A673 (cell line): ENCODE measurements at places on chromosomes 5 and 9. TPM values are rescaled to one million over a fixed set of nuclear protein-coding genes. Genes with fewer than 3 reads are reported as not detected.

DNA sequence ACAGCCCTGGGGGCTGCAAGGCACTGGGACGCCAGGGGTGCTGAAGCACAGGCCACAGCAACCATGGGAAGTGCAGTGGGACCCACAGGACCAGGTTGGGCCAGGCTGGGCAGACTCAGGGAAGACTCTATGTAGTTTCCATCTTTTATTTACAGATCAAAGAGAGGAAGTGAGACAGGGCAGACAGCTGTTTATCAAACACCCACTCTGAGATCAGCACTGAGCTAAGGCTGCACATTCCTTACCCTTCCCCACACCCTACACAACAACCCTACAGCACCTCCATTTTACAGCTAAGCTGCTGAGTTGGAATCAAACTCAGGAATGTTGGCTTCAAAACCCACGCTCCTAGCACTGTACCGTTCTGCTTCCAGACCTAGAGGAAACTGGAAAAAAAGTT is 19.8 kb downstream of the BARHL1 start:
- DNase-seq: no peak

DNA sequence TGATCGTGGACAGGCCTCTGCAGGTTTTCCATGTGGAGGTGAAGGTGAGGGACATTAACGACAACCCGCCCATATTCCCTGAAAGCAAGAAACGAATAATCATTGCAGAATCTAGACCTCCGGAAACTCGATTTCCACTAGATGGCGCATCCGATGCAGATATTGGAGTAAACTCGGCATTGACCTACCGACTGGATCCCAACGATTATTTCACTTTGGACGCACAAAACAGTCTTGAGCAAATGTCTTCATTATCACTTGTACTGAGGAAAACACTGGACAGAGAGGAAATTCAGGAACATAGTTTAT is 621 bp downstream of the PCDHA13 start:
- DNase-seq: peak; percentile 89

DNA sequence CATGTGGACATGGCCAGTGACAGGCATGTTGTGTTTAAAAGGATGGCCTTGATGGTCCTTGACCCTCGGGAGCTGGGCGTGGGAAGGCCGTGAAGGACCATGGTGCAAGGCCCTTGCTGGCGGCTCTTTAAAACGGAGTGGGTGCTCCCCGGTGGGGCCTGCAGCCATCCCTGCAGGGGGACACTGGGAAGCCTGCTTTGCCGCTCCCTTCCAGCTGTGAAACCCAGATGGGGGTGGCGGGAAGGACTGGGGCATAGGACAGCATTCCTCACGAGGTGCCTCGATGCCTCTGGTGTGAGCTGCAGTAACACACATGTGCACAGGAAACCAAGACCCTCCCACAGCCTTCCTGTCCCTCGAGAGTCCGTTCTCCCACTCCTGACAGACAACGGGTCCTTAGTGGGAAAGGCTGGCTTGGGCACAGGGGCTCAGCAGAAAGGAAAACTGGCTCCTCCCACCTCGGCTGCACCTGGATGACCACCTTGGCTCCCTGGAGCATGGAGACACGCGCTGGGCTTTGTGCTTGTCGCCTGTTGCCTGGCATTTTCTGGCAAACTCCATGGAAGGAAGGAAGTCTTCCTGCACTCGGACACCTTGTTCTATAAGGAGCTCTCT is 30.3 kb upstream of the IRX4 start:
- no peak for DNase-seq

DNA sequence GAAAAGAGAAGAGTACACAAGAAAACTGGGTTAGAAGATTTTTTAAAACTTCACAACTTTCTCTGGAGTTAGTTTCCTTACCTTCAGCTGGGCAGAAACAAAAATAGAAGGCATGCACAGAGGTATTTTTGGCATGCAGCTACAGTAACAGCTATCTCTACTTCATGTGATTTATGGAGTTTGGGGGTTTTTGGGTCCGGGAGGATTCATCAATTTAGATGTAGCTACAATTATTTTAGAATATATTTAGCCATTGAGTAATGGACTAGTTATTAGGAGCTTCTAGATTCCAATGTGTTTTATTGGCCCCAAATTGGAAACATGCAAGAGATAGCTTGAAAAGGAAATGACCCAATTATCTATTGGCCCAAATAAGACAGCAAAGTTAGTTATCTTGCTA is 91.6 kb upstream of the TNFAIP8 start:
- DNase-seq: no peak

DNA sequence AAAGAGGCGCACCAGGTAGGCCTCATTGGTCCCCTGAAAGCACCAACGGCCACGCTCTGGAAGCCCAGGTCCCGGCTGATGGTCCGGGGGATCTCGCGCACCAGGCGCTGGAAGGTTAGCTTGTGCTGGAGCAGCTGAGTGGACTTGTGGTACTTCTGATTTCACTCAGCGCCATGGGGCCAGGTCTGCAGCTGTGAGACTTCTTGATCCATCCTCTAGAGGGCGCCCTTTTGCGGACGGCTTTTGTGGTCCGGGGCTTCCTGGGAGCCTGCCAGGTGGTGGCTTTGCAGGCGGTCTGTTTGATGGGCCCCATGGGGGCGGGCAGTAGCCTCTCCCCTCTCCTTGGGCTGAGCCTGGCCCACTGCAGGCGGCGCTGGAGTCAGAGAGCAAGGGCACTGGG is 10.4 kb downstream of the TAF11L12 start:
- no peak for DNase-seq

Gene DAB2
- 27.7 and 30.1 TPM in 2 replicates for total RNA-seq

GRCh38 chr9:93302586-93303257 is 118.8 kb downstream of the WNK2 start:
- DNase-seq: peak; percentile 60

Gene PCDHGA9
- total RNA-seq: 5.0 and 6.6 TPM in 2 replicates

GRCh38 chr5:76986825-76987526 is 34.1 kb downstream of the CRHBP start:
- peak; percentile 15 for DNase-seq

Gene AFAP1L1
- total RNA-seq: 0.21 and 0.46 TPM in 2 replicates

GRCh38 chr5:60402161-60402785 is 297.7 kb downstream of the DEPDC1B start:
- DNase-seq: no peak

Gene FOXI1
- total RNA-seq: not detected in 2 replicates

Gene C9
- not detected in 2 replicates for total RNA-seq

DNA sequence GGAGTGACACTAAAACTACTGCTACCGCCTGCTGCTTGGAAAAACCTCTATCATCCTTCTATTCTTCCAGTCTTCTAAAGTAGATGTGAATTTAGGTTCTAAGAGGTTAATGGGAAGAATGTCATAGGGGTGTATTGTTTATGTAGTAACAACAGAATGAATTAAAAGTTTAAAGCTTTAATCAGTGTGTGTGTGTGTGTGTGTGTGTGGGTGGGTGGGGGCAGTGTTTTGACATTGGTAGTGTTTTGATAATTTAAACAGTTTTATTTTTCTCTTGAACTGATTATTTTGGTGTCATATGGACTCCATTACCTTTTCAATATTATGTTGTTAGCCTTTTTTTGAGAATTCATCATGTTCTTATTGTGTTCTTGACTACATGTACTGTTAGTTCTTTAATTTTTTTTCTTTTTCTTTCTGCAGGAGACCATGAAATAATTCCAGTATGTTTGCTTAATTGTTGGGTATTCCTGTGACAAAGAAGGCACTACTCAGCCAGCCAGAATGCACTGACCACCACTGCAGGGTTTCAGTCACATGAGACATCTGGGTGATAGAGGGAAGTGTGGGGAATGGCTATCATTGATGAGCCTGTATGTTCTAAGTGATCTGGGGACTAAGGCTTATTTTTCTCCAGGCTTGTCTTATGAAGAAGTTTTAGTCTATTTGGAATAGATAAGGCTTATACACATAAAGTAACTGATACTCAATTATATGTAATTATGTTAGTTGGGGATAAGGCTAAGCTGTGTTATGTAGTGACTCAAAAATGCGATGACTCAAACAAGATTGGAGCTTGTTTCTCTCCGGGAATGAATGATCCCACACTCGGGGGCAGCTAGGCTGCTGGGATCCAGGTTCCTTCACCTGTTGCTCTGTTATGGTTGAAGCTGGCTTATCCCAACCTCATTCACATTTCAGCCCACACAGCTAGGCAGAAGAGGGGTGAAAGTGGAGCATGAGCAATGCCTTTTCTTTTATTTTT is 50.2 kb upstream of the ACTBL2 start:
- no peak for DNase-seq

DNA sequence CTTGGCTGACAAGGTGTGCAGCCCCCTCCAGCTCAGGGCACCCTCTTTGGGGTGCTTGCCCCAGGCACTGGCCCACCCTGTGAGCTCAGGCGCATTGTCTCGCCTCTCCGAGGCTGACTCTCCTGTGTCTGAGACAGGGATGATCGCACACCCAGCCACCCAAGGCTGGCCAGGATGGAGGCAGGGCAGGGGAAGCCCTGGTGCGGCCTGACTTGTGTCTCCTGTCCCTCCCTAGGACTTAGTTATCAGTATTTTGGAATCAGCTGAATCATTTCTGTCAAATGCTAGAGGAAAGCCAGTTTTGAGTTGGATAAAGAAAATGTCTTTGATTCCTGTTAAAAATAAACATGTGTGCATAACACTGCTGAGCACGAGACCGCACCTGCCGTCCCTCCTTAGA is 2.5 kb upstream of the DBH start:
- DNase-seq: no peak

DNA sequence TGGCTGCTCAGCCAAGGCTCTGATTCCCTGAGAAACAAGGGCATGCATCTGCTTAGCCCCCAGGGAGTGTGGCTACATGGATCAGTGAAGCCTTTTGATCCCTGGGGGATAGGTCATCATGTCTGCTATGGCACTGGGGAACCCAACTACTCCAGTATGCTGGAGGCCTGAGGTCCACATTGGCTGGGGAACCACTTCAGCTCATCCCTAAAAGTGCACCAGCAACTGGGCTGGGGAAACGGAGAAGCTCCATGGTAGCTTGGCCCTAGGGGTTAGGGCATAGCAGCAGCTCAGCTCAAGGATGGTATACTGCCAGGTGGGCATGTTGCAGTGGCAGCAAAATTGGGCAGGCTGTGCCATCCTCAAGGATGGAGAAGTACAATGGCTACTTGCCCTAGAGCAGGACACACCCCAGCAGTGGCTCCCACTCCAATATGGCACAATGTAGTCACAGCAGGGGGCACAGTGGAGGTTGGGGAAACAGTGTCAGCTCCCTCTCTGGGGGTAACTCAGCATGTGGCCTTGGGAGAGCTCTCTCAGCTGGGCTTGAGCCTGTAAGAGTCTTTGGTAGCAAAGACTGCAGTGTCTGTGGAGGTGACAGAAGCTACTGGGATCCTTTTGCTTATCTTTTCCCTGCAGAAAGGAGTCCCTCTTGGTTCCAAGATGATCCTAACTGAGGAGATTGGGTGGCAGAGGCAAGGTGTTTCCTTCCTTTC is 111.5 kb upstream of the FSTL4 start:
- DNase-seq: no peak

DNA sequence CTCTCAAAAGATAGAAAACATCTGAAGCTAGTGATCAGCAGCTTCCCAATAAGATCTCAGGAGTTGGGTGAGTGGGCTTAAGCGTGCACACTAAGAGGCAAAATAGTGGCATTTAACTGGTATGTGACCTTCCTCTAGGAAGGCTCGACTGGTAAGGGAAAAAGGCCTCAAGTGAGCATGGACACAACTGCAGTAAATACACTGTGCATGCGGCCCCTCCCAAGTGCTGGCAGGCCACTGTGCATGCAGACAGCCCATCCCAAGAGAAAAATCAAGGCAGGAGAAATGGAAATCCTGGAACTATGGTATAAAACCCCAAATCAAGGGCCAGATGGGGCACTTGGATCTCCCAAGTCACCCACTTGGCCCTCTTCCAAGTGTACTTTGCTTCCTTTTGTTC is 112.7 kb downstream of the SMC2 start:
- DNase-seq: no peak

Gene ARL14EPL
- not detected in 2 replicates for total RNA-seq

Gene SPINK6
- not detected in 2 replicates for total RNA-seq

Gene RORB
- 0.02 TPM in 1 of 2 replicates, not detected in the other for total RNA-seq
